Stimulated activated naive CD4-positive, alpha-beta T cell (primary cell): ENCODE measurements at places on chromosomes 16 and 17.

DNA sequence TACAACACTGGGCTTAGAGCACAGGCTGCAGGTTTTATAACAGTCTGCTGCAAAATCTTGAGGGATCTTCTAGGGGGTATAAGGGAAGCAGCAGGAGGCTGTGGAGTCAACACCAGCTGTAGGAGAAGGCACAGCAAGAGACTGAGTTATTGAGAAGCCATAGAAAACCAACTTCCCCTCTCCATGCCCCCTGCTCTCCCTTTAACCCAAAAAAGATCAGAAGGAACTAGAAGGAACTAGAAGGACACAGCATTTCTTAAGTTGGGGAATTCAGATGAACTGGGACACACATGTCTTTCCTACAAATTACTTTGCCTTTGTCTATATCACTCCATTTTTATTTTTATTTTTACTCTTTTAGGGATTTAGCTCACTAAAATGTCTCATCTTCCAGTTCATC, 6.2 kb upstream of the CCL18 start:
- no peak for DNase-seq

- peak; percentile 7 for DNase-seq
Measured at GRCh38 chr16:70746708-70747424, 54.1 kb downstream of the VAC14 start.

- DNase-seq = peak; percentile 49
Measured at GRCh38 chr16:2963723-2964474, at the start of gene KREMEN2. TSS of gene KREMEN2 (plus strand) at chr16:2964275. CDS start at chr16:2964521, 246 bp downstream.

DNA sequence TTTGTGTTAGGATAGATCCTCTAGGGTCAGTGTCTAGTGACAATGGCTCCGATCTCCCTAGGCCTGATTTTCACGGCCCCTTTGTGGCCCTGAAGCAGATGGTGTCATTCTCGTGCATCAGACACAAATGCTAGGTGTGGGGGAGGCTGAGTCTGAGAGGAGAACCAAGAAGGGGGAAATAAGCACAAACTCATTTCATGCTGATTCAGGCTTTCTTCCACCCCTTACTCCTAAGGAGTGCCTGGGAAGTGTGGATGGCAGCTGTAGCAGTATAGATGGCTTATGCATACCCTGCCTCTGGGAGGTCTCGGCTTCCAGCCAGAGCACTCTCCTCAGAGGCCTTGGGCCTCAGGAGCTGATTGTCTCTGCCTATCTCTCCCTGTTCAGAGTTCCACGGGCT, 1.8 kb upstream of the WNK4 start:
- DNase-seq = no peak

DNA sequence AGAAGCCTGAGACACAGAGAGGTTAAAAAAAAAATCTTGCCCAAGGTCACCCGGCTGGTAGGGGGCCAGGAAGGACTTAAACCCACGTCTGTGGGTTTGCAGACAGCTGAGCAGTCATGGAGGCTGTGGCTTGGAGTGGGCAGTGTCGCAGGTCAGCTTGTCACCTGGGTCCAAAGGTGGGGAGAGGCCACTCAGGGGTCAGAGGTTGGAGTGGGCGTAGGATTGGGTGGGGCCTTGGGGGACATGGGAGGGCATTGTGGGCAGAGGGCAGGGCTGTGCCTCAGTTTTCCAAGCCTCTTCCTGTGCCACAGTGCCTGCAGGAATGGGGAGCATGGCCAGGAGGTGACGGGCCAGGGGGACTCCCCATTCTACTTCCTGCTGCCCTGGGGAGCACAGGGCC, 2.0 kb upstream of the NDRG4 start:
- DNase-seq = no peak

DNA sequence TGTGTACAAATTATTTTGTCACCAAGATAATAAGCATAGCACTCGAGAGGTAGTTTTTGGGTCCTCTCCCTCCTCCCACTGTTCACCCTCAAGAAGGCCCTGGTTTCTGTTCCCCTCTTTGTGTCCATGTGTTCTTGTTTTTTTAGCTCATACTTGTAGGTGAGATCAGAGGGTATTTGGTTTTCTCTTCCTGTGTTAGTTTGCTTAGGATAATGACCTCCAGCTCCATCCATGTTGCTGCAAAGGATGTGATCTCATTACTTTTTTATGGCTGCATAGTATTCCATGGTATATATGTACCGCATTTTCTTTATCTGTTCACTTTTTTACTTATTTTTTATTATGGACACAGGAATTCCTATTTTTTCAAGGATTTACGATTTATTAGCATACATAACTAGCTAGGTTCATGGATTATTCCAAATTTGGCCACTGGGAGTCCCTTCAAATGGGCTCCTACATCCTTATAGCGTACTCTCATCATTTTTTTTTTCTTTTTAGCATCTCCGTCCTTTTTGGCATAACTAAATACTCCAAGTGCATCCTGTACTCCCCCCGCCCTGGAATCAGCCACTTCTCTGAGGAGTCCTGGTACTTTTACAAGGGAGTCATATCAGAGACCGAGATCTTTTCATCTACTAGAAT, 7.3 kb downstream of the TADA2A start:
- DNase-seq = no peak

- no peak for DNase-seq
Measured at GRCh38 chr16:54425068-54425467, 138.5 kb upstream of the IRX3 start.
